Activated CD4-positive, alpha-beta T cell treated with anti-CD3 and anti-CD28 coated beads, Interleukin-2, amount 10 ng/mL, durations not matched to agents 24 days and 14 days (primary cell): ENCODE measurements at places on chromosomes 11 and 22. TPM values are rescaled to one million over a fixed set of nuclear protein-coding genes. Genes with fewer than 3 reads are reported as not detected.
A peak's percentile ranks its signal among the peaks of the same experiment; 100 is the strongest.

DNA sequence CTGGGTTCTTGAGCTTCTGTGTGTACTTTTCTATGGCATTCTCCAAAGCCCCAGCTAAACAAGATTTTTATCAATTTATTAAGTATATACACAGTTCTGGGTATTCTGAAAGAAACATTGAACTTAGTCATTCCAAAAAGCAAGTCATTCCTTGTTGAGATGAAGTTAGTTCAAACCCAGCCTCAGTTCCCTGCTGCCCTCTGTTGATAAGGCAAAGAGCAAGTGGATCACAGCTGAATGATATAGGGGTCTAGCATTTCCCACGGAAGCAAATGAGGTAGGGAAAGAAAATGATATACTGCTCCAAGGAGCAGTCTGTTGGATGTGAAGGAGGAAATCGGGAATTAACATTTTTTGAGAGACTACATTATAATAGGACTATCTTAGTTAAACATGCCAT is 841.8 kb upstream of the TENM4 start:
- no peak for DNase-seq

DNA sequence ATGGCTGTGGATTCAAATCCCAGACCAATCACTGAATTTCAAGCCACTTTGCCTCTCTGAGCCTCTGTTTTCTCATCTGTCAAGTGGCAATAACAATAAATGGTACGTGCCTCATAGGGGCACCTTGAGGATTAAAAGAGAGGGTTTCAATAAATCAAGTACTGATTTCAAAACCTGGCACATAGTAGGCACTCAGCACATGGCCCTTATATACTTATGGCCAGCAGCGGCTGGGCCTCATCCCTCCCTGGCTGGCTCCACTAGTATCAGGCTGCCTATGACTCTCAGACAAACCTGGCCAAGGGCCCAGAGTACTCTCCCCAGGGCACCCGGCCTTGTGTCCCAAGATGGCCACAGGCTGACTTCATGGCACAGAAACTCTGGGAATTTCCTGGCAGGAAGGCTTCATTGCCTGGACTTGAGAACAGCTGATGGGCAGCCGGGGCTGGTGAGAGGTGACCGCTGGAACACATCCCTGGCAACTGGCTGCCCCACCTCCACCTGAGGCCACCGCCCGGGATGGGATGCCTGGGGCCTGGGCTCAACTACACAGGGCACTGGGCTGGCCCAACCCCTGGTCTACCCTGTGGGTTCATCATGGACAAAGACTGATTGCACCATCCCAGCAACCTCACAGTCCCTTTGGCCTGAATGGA is 3.4 kb downstream of the FADS3 start:
- no peak for DNase-seq

The KCTD17 gene
- 63.2 and 66.5 TPM in 2 replicates for total RNA-seq

The VEGFB gene
- 65.4 and 66.7 TPM in 2 replicates for total RNA-seq

DNA sequence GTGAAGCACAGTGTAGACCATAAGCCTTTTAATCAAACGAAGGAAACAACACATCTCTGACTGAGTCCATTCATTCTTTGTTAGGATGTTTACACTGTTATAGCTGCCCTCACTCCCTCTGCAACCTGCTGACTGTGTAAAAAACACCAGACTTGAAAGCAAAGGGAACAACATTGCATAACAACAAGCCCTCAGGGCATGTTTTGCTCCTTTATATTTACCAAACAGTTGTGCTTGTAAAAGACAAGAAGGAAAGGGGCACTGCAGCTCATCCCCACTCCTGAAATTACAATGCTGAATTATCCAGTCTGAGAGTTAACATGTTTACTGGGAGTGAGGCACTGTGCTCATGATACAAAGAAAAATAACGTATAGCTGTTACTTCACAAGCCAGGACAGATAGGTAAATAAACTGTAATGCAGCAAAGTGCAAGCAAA is 46.4 kb downstream of the RAB30 start:
- no peak for DNase-seq

- no peak for DNase-seq
Measured at GRCh38 chr22:46000081-46001027, 23.4 kb upstream of the WNT7B start.

DNA sequence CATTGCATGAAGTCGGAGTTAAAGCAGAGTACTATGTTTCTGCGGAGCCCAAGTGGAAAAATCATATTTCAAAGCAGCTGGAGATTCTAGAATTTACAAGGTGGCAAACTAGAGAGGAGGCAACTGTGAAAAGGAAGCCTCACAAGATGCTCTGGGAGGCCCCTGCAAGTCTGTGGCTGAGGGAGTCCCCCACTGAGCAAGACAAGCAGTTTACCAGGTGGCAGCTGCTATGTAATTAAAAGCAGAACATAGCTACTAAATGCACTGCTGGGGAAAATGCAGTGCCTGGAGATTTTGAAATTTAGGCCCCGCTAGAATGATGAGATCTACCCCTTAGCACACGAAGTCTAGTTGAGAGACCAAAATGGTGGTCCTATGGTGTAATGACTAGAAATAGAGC is 728.0 kb downstream of the OPCML start:
- no peak for DNase-seq

The CATSPER1 gene
- 0.28 and 0.30 TPM in 2 replicates for total RNA-seq

DNA sequence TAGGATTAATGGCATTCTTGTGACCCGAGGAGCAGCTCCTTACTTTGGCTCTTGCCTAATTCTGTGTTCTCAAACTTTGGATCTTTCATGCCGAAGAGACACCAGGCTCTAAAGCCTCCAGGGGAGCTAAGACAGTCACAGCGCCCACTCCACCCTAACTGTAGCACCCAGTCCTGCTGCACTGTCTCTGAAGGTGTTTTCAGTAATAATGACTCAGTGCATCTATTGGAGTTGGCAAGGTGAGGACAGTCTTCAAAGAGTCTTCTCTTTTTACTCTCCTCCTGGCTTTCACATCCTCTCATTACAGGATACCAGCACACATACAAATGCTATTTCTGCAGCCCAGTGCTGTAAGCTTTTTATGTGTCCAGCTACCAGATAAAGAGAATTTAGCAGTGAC is 69.4 kb downstream of the PPFIBP2 start:
- DNase-seq = no peak

DNA sequence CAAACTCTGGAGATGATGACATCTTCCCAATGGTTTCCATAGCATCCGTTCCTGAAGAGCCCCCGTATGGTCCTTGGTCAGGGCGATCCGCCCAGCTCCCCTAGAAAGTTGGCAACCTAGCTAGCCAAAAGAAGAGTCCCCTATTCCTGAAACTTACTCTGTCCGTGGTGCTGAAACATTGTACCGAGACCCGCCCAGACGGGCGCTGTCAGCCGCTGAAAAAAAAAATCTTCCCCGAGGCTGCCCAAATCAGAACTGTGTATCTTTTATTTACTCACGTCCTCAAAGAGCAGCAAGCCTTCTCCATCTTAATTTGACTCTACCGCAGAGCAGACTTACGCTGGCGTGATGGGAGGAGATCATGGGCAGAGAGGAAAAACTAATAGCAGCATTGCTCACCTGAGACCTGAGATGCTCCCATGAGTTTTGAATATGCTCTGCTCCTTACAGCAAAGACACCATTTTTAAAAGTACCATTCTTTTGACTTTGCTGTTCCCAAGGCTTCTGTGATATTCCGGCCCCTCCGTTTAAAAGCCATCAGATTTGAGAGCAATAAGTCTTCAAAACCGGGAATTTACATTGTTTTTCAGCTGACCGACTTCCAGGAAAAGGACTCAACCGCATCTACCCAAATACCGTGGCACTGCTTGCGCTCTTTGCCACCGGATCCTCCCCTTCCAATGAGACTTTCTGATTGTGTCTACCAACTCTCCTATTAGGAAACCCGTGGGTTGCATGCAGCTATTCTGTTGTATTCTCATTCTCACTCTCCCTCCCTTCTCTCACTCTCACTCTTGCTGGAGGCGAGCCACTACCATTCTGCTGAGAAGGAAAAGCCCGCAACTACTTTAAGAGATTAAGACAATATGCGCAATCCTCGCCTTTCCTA is at the start of gene SLC17A6:
SLC17A6 (plus strand) TSS at position 786 of the 890 bp plus-strand sequence. CDS start 153 bp downstream, outside the sequence.
- DNase-seq = peak; percentile 73

DNA sequence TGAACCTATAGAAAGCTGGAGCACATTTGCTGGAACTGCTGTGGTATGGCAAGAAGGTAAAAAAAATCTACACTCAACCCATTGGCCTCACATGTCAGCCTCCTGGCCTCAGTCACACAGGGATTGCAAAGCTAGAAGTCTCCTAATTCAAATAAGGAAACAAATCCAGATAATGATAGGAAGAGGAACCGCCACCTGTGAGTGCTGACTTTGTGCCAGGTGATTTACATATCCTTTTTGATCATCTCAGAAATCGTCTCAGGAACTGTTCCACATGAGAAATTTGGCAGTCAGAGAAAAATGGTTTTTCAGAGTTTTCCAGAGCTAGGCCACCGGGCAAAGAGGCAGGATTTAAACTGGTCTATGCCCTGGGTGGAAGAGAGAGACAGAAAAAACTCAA is 986 bp downstream of the NLRP10 start:
- no peak for DNase-seq
